ENCODE measurements at places on chromosomes 11 and 22.

GRCh38 chr22:19807914-19808872, 46.5 kb downstream of the GNB1L start:
- no peak for DNase-seq

DNA sequence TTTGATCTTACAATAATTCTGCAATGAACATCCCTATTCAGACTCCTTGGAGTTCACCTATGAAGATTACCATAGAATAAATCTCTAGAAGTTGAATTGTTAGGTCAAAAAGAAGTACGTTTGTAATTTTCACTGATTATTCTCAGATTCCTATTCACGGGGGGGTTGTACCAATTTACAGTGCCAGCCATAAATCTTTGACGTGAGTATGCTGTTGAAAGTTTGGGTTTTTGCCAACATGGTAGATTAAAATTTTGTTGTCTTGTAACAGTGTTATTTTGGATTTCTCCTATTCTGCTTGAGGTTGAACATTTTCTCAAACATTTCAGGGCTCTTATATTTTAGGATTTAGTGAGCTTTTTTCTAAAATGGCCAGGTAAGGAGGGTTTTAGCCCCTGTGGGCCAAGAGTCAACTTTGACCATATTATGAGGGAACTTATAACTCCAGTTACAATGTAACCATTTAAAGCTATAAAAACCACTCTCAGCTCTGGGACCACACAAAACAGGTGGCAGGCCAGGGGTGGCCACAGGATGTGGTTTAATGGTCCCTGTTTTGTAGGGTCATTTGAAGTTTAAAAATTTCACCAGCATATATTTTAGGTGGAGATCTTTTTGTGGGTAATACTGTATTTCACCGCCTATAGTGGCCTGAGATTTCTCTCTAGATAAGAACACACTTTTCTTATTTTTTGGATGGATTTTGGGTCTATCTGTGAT, 25.8 kb downstream of the GGTLC2 start:
- DNase-seq, result no peak

GRCh38 chr22:40748388-40749355, 69.4 kb downstream of the MCHR1 start:
- no peak for DNase-seq

DNA sequence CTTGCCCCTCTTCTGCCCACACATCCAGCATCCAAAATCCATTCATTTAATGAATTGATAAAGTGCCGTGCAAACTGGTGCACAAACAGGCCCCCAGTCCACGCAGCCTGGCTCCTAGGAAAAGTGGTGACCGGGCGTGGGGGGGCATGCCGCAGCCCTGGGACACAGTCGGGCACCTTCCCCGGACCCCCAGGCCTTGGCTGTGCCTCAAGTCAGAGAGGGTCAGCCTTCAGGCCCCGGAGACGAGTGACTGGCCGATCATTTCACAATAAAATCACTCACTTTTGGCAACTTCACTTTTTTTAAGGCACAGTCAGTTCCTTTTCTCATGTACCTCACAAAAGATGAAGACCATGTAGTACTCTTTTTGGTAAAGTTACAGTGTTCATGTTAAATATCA, 8.0 kb downstream of the CDPF1 start:
- no peak for DNase-seq

GRCh38 chr22:25142102-25142501, 57.6 kb upstream of the CRYBB3 start:
- DNase-seq, result no peak

- no peak for DNase-seq
Observed at GRCh38 chr11:43010042-43010441, 301.8 kb upstream of the API5 start.

- DNase-seq, result no peak
Observed at GRCh38 chr11:128339792-128340191, 247.6 kb downstream of the ETS1 start.

GRCh38 chr11:128929991-128930390, 12.7 kb downstream of the TP53AIP1 start:
- peak; percentile 72 for DNase-seq

- DNase-seq, result no peak
Observed at GRCh38 chr22:19779685-19780268, 19.2 kb downstream of the TBX1 start.

DNA sequence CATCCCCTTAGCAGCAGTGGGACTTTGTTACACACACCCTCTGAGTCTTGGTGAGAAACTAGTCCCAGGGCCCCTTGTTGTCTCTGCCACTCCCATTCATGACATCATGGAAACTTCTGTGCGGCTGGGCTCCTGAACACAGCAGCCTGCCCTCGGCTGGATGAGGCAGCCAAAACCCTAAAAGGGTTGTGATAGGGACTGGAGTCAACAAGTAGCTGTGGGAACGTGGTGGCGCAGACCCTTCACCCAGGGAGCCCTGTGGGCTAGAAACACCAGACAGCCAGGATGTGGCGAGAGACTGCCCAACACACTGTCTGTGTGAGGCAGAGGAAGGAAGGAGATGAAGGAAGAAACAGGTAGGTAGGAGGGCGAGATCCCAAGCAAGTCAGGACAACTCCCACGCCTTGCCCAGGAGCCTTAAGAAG, 3.9 kb downstream of the CD3D start:
- no peak for DNase-seq

- no peak for DNase-seq
Observed at GRCh38 chr11:34616830-34617504, 3.9 kb upstream of the EHF start.

GRCh38 chr11:77038825-77039326, 4.7 kb downstream of the B3GNT6 start:
- DNase-seq, result no peak

GRCh38 chr11:73325036-73325981, 17.2 kb downstream of the ARHGEF17 start:
- peak; percentile 66 for DNase-seq

DNA sequence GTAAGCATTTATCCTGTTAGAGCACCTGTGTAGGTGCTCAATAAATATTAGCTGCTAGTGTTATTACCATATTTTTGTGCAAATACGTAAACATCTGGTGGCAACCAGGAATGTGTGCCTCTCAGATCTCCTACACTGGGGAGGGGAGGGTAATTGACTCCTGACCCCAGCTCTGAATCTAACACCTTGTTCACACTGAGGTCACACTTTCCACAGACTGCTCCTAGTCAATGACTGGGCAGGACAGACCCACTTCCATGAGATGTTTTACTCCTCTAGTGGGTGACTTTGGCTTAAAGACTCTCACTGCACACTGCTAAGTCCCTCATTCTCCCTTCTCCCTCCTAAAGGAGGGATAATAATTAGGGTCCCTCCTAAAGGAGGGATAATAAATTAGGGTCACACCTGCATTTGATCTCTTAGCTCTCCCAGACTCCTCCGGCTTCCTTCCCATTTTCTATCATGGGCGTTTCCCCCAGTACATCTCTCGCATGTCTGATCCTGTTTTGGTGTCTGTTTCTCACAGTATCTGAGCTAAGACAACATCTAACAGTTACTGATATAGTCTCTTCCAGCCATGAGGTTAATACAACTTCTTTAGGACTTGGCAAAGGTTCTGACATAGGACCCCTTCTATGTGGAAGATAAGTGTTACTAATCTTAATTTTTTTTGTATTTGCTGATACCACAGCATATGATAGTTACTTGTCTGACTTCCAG, 8.0 kb downstream of the CSTPP1 start:
- DNase-seq, result no peak

DNA sequence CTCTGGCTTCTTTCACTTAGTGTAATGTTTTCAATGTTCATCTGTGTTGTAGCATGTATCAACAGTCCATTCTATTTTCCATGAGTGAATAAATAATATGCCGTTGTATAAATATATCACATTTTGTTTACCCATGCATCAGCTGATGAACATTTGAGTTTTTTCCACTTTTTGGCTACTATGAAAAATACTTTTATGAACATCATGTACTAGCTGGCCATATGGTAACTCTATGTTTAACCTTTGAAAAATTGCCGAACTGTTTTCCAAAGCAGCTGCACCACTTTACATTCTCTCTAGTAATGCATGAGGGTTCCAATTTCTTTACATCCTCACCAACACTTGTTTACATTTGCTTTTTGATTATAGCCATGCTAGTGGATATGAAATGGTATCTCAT, 59.8 kb upstream of the FAR1 start:
- DNase-seq, result no peak

GRCh38 chr11:3962406-3962840, 107.0 kb downstream of the STIM1 start:
- no peak for DNase-seq

GRCh38 chr22:21951931-21952465, 650 bp downstream of the PPM1F start:
- peak; percentile 21 for DNase-seq

DNA sequence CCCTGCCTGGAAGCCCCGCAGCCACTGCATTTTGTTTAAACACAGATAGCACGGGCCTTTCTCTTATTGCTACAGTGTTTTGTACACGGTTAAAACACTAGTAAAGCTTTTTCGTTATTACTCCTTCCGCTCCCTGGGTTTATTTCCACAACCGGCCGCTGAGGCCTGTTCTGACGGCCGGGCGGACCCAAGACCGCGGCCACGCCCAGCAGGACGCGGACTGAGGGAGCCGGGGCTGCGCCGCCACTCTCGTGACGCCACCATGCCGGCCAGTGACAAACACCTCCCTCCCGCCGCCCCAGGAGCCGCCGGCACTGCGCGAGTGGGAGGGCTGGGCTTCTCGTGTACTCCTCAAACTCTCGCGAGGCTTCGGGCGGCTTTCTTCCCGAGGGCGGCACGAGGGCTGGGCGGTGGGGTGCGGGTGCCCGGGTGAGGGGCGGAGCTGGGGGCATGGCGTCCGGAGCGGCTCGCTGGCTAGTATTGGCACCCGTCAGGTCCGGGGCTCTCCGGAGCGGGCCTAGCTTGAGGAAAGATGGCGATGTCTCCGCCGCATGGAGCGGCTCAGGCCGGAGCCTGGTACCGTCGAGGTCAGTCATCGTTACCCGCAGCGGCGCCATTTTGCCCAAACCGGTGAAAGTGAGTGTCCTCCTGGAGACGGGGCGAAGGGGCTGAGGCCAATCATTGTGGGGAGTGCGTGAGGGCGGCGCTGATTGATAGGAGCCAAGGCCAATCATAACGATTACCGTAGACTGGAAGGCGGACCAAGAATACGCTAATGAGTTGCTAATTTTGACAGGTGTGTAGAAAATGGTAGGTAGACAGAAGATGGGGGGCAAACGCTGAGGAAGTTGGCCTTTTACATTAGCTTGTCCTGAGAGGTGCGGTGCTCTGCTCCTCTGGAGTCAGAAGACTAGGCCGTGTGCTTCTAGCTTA, at the start of gene SMDT1:
TSS of gene SMDT1 (plus strand) at position 382 of the 933 bp plus-strand sequence. CDS start at position 451, 69 bp downstream.
- DNase-seq, result peak; percentile 99

DNA sequence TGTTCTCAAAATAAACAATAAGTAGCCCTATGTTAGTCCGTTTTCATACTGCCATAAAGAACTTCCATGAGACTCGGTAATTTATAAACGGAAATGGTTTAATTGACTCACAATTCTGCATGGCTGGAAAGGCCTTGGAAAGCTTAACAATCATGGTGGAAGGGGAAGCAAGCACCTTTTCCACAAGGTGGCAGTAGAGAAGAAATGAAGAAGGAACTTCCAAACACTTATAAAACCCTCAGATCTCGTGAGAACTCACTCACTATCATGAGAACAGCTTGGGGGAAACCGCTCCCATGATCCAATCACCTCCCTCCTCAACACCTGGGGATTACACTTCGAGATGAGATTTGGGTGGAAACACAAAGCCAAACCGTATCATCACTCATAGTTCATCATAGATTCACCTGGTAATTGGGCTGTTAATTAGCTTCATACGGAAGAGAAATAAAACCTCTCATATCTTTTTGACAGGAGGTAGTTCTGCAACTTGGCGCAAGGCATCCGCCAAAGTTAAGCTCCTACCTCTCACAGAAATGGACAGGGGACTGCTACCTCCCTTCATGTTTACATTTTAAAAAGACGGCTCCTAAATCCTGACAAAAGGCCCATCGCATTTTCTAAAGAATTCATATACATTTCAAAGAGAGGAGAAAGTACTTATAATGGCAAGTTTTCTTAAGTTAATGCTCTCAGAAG, 49.0 kb downstream of the MUC15 start:
- DNase-seq, result peak; percentile 22

- no peak for DNase-seq
Observed at GRCh38 chr11:75814363-75814676, 690 bp upstream of the UVRAG start.

DNA sequence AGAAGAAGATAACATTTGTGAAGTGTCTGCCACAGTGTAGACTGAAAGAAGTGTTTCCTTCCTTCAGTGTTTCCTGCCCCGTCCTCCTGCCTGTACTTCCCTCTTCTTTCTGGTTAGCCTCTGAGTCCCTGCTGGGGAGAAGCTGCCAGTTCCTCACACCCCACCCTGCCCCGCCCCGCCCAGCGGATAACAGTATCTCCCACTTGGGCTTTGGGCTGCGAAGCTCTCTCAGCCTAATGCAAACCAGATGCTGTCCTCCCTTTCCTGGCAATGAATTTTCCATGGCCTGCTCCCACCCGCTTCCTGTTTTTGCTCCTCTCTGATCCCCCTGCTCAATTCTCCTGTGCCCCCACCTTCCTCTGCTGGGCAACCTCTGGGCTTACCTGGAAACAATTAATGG, 5.2 kb upstream of the RAB3IL1 start:
- peak; percentile 87 for DNase-seq

DNA sequence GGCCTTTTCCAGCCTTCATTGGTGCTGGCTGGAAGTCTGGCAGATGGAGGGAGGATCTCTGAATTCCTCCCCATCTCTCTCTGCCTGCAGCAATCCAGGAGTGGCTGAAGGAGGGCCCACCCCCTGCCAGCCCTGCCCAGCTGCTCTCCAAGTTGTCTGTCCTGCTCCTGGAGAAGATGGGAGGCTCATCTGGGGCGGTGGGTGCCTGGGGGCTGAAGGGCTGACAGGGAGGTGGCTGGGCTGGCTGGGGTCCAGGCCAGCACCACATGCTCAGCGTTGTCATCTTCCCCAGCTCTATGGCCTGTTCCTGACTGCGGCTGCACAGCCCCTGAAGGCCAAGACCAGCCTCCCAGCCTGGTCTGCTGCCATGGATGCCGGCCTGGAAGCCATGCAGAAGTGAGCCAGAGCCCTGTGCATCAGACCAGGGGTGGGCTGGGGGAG, 12.2 kb downstream of the TKFC start:
- no peak for DNase-seq

DNA sequence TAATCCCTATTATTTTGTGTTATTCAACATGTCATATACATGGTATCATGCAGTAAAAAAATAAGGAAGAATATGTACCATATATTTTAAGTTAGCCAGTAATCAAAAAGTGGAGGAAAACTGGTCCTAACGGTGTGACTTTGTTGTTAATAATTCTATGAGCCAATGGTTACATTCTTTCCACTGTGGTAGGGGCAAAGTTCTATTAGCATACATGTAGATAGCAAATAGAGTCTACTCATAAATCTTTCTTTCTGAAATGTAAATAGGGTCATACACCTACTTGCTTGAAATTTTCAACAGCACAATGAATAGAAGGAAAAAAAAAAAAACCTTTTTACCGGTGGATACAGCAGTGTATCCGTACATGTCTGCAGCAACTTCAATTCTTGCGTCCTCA, 364.8 kb downstream of the RAB38 start:
- DNase-seq, result no peak

GRCh38 chr11:8813658-8814057, 97.3 kb upstream of the AKIP1 start:
- peak; percentile 89 for DNase-seq
